ENCODE measurements at places on chromosomes 12 and 14.

GRCh38 chr14:101796479-101796878 is 35.0 kb downstream of the PPP2R5C start:
- DNase-seq = no peak

- DNase-seq = no peak
Measured at GRCh38 chr12:53004178-53004577, 2.1 kb upstream of the EIF4B start.

DNA sequence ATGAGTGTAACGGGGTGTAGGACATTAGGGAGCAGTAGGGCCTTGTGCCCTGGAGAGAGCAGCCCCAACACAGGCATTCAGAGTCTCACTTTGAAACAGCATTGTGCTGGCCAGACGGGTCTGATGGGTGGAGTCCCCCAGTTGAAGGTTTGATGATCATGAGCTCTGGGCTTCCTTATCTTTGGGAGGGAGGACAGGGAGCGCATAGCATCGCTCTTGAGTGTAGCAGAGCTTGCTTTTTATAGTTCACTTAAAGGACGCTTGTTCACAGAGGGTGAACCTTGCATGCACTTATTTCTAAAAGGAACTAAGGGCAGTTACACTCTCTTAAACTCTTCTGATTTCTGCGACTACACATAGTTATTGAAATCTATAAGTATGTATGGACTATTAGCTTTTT is 10.6 kb downstream of the KCNK13 start:
- no peak for DNase-seq

DNA sequence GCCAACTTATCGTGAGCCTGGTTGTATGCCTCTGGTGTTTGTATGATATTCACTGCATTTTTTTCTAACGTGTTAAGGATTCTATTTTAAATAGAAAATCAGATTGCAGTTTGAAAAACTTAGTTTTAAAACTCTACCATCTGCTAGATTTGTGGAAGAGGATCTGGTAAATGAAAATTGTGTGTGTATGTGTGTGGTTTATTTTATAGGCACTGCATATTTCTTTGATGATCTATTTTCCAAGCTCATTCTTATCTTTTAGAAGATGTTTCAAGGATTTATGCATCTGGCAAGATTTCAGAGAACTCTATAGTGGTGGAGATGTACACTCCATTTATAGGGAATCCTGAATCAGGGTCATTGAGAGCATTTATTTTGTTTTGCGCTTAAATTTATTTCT is 69.8 kb downstream of the HMGA2 start:
- no peak for DNase-seq

GRCh38 chr12:29309320-29309902 is 71.6 kb downstream of the ERGIC2 start:
- DNase-seq = no peak

All from stimulated activated CD8-positive, alpha-beta memory T cell treated with anti-CD3 and anti-CD28 coated beads, Interleukin-2, amount 100 ng/mL, for 1 hour (primary cell).